ENCODE measurements at places on chromosomes 4 and X.

- peak; percentile 91 for DNase-seq
These were observed at the start of gene TBC1D14 for GRCh38 chr4:6909113-6909969. TSS of gene TBC1D14 (plus strand) at chr4:6909826. CDS start at chr4:6923390, 13,564 bp downstream.

- no peak for DNase-seq
These were observed 57.4 kb downstream of the PSAPL1 start for GRCh38 chr4:7377223-7377865.

GRCh38 chrX:69493193-69493592, 10.9 kb upstream of the NALF2 start:
- DNase-seq: peak; percentile 28

DNA sequence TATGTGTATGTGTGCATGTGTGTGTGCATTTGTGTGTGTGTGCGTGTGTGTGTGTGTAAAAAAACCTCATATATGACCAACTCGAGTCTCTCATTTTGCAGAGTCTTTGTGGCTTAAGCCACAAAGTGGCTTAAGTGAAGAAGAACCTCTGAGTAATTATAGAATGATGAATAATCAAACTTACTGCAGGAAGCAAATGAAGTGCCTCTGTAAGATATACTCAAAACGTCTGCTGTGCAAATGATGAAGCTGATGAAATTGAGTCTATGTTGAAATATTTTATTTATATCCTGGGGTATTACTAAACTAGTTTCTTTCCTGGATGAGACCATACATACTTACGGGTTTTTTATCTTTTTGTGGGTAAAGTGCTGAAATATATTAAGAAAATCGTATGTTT, 1198.7 kb downstream of the PCDH7 start:
- DNase-seq: no peak

DNA sequence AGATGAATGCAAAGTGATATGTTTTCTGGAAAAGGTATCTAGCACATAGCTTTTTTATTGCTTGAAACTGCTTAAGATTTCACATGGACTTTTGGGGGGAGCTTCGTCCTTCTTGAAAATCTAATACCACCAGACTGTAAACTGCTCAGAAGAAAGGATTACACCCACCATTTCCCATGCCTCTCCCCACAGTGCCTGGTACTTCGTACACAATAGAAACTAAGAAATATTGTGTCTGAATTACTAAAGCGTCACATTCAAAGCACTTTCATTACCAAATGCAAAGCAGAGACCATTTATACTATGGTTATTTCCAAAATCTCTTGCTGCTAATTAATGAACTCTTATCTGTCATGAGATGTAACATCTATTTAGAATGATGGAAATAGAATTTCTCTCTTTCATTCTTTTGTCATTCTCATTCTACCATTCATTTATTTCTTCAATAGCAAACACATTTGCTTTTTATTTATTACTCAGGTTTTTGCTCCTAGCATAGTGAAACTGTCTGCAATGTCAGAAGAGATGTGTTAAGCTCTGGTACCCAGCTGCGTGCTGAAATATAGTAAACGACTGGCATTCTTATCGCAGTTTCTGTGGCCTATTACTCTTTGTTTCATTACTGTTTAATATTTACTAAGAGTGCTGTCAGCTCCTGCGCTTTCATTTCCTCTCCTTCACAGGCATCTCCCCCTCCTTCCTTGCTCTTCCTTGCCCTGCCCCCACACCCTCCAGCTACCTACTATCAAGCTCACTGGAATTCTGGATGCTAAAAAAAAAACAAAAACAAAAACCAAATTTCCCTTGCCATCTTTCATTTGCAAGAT, 51.4 kb upstream of the RAPGEF2 start:
- DNase-seq: no peak

- no peak for DNase-seq
These were observed 31.8 kb upstream of the HSD17B13 start for GRCh38 chr4:87354168-87355102.

GRCh38 chr4:88958080-88958479, 98.9 kb downstream of the FAM13A start:
- no peak for DNase-seq

Data from erythroblast (primary cell).